Sigmoid colon (tissue), 7 donors: ENCODE measurements at places on chromosomes 6 and 20. TPM values are rescaled to one million over a fixed set of nuclear protein-coding genes. Genes with fewer than 3 reads are reported as not detected.

Gene RNF39
- polyA plus RNA-seq, result 0.44 TPM

Gene RIPOR2
- 1.6 TPM for polyA plus RNA-seq

Gene SLC17A1
- not detected for polyA plus RNA-seq

Gene CD40
- 3.6 TPM for polyA plus RNA-seq

Gene SSTR4
- not detected for polyA plus RNA-seq

Gene BCKDHB
- 43.2 TPM for polyA plus RNA-seq

- no peaks in the 10 kb centered on the region for H3K4me1 ChIP-seq
- no peak overlapping the region for H3K4me3 ChIP-seq
- no peak overlapping the region for H3K27ac ChIP-seq
These were observed 21.5 kb downstream of the GGTLC1 start for GRCh38 chr20:23966927-23967615.

- H3K27ac ChIP-seq, result no peak overlapping the region
- no peaks in the 10 kb centered on the region for H3K27me3 ChIP-seq
- H3K4me1 ChIP-seq, result peaks cover 17% of the 10 kb centered on the region
- no peak overlapping the region for H3K4me3 ChIP-seq
- no peaks in the 10 kb centered on the region for H3K36me3 ChIP-seq
These were observed 10.3 kb downstream of the CEP85L start for GRCh38 chr6:118641042-118641441.

- no peak for DNase-seq
- no peaks in the 10 kb centered on the region for H3K36me3 ChIP-seq
- H3K27me3 ChIP-seq, result no peaks in the 10 kb centered on the region
- H3K27ac ChIP-seq, result no peak overlapping the region
- H3K4me3 ChIP-seq, result no peak overlapping the region
These were observed 19.5 kb upstream of the MAS1 start for GRCh38 chr6:159871241-159871640.

DNA sequence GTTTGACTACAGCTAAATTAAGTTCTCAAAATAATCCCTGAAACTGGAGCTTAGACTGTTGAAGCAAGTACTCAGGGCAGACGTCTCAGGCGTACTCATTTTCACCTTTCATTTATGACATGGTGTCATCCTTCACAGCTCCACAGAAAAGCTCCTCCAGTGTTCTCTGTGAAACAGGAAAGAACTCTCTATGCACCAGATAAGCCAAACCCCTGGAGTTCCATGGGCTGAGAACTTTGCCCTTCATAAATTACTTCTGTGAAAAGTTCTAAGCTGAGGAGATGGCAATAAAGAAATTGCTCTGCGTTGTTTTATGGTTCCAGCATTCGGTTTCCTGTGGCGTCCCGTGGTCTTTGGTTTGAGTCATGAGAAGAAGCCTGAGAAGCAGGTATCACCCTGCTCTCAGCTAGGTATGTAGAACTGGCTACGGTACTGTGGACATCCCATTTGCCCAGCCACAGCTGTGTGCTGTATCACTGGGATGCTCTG is 20.2 kb upstream of the RREB1 start:
- H3K4me3 ChIP-seq, result no peak overlapping the region
- no peaks in the 10 kb centered on the region for H3K27me3 ChIP-seq
- no peaks in the 10 kb centered on the region for H3K36me3 ChIP-seq
- DNase-seq, result no peak

- no peaks in the 10 kb centered on the region for H3K36me3 ChIP-seq
- H3K4me3 ChIP-seq, result no peak overlapping the region
- no peak for DNase-seq
- no peaks in the 10 kb centered on the region for H3K4me1 ChIP-seq
These were observed 30.5 kb downstream of the TFAP2B start for GRCh38 chr6:50848989-50849795.

GRCh38 chr6:18596531-18596835 is 209.3 kb downstream of the RNF144B start:
- no peaks in the 10 kb centered on the region for H3K36me3 ChIP-seq
- H3K4me3 ChIP-seq, result no peak overlapping the region
- H3K27me3 ChIP-seq, result no peaks in the 10 kb centered on the region
- no peak overlapping the region for H3K27ac ChIP-seq
- H3K4me1 ChIP-seq, result peaks cover 5% of the 10 kb centered on the region

- H3K4me1 ChIP-seq, result peaks cover 9% of the 10 kb centered on the region
- no peak overlapping the region for H3K4me3 ChIP-seq
- DNase-seq, result no peak
- H3K27me3 ChIP-seq, result no peaks in the 10 kb centered on the region
- H3K36me3 ChIP-seq, result peaks cover 3% of the 10 kb centered on the region
These were observed 41.5 kb downstream of the SENP6 start for GRCh38 chr6:75643173-75643572.

DNA sequence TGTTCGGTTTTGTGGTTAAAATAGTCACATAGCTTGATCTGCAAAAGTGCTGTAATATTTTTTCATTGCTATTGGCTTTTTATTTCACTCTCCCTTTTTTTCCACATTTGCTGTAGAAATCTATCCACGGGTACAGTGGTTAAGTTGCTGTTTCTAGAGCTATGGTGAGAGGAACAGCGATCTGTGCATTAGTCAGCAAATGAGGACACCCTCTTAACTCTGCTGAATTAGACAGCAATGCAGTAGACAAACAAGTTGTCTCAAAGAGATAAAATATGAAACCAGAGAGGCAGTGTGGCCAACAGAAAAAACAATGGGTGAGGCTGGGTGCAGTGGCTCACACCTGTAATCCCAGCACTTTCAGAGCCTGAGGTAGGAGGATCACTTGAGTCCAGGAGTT is 17.6 kb upstream of the SYNJ2 start:
- no peak for DNase-seq
- no peak overlapping the region for H3K4me3 ChIP-seq
- no peak overlapping the region for H3K27ac ChIP-seq
- no peaks in the 10 kb centered on the region for H3K4me1 ChIP-seq
